Central memory CD4-positive, alpha-beta T cell (primary cell): ENCODE measurements at places on chromosomes 11 and 22.

GRCh38 chr11:24496736-24497725 lies at the start of gene LUZP2:
TSS of gene LUZP2 (plus strand) at chr11:24497053.
- DNase-seq: no peak

GRCh38 chr11:76160856-76161255 lies 45.4 kb downstream of the WNT11 start:
- DNase-seq: no peak

- DNase-seq: peak; percentile 19
Observed at GRCh38 chr22:39994566-39995392, at the start of gene FAM83F. TSS of gene FAM83F (plus strand) at chr22:39994954. CDS start at chr22:39995043, 89 bp downstream.

- no peak for DNase-seq
Observed at GRCh38 chr11:100776212-100776896, 89.3 kb downstream of the ARHGAP42 start.

DNA sequence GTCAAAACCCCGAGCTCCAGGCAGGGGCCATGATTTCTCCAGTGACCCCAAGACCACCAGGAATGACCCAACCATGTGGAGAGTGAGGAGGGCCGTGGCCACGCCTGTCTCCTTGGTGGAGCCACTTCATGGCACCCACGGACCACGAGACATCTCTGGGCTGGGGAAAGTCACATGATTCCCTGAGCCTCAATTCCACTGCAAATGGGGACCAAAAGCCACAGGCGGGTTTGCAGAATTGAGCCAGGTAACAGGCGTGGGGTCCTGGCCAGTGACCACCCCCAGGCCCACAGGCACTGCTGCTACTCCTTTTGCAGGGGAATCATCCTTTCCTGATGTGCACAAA lies 178.9 kb downstream of the CTTN start:
- DNase-seq: no peak

DNA sequence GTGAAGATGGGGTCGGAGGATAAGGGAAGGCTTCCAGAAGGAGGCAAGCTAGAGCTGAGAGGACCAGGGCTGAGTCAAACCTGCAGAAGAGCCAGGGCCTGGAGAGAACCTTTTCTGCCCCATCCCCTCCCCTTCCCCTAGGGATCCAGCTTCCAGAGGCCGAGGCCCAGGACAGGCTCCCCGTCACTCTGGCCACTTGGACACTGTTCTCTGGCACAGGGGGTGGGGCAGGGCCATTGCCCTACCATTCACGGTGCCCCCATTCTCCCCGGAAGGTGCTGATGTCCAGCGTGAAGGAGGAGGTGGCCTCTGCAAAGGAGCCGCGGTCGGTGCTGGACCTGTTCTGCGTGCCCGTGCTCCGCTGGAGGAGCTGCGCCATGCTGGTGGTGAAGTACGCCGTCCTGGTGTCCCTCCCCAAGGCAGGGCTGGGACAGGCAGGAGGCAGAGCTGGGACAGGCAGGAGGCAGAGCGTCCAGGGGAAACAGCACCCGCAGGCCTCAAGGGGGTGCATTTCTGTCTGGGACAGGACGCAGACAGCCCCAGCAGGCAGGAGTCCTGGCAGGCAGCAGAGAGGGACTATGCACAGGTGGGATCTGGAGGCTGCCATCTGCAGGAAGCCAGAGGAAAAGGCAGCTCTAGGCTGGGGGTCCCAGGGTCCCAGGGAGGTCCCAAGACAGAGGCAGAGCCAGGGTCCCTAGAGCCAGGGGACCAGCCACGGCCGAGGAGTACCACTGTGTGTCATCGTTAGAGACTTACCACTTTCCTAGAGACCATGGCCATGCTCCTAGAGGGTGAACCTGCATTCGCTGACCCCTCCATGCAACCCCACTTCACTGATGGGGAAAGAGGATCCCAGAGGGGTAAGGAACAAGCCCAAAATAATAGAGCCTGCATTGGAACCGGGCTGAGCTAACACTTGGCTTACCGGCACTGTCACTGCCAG lies 25.8 kb upstream of the SLC22A12 start:
- DNase-seq: no peak

GRCh38 chr11:66969584-66970225 lies 5.4 kb upstream of the C11orf86 start:
- DNase-seq: no peak
